Spinal cord (tissue), 10 donors: ENCODE measurements at places on chromosomes 7 and 10. TPM values are rescaled to one million over a fixed set of nuclear protein-coding genes. Genes with fewer than 3 reads are reported as not detected.

Gene VWC2
- 12.1 TPM for total RNA-seq

Gene ZNF365
- total RNA-seq: 27.2 TPM

Gene SCART1
- 2.9 TPM for total RNA-seq

Gene STRIP2
- total RNA-seq: 16.0 TPM

Gene PPP1R17
- total RNA-seq: 1.2 TPM

Gene ADCY1
- 66.4 TPM for total RNA-seq

Gene CALCR
- 0.39 TPM for total RNA-seq

Gene FKBP9
- total RNA-seq: 108 TPM

Gene DENND2A
- total RNA-seq: 26.3 TPM

Gene FRMD4A
- total RNA-seq: 87.2 TPM

Gene SPDYE2B
- total RNA-seq: not detected

Gene ETV1
- total RNA-seq: 39.8 TPM

Gene PCDH15
- 20.7 TPM for total RNA-seq

Gene SYT15
- 4.5 TPM for total RNA-seq

Gene FAM221A
- total RNA-seq: 21.6 TPM

Gene C7orf33
- total RNA-seq: not detected

Gene ASIC3
- 2.0 TPM for total RNA-seq

Gene IDI2
- not detected for total RNA-seq

Gene ERCC6
- total RNA-seq: 15.7 TPM

Gene BEND7
- 20.0 TPM for total RNA-seq

Gene MYOF
- 45.8 TPM for total RNA-seq

Gene PITX3
- total RNA-seq: not detected

Gene NME8
- not detected for total RNA-seq

Gene HTR5A
- total RNA-seq: 3.4 TPM

Gene CYP3A7
- 1.3 TPM for total RNA-seq

Gene OR13A1
- not detected for total RNA-seq

Gene TMEM178B
- 24.6 TPM for total RNA-seq
